ENCODE measurements at places on chromosomes 12 and 14.

DNA sequence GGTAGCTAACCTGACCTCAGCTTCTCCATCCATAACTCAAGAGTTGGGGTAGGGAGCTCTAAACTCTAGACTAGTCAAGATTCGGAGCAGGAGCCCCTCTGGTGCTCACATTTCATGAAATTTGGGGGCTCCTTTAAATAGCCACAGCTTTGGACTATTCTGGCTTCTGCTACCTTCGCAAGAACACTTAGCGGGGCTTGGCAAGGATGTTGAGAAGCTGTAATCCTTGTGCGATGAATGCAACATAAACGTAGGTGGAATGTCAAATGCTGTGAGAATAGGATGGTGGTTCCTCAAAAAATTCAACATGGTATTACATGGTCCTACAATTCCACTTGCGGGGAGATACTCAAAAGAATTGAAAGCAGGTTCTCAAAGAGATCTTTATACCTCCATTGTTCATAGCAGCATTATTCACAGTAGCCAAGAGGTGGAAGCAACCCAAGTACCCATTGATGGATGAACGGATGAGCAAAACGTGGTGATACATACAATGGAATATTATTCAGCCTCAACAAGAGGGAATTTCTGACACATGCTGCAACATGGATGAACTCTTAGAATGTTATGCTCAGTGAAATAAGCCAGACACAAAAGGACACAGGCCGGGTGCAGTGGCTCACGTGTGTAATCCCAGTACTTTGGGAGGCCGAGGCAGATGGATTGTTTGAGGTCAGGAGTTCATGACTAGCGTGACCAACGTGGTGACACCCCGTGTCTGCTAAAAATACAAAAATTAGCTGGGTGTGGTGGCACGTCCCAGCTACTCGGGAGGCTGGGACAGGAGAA, 73.8 kb downstream of the ACTN1 start:
- no peak for DNase-seq

- no peak for DNase-seq
These were observed 2.5 kb upstream of the TBX5 start for GRCh38 chr12:114408471-114408885.

DNA sequence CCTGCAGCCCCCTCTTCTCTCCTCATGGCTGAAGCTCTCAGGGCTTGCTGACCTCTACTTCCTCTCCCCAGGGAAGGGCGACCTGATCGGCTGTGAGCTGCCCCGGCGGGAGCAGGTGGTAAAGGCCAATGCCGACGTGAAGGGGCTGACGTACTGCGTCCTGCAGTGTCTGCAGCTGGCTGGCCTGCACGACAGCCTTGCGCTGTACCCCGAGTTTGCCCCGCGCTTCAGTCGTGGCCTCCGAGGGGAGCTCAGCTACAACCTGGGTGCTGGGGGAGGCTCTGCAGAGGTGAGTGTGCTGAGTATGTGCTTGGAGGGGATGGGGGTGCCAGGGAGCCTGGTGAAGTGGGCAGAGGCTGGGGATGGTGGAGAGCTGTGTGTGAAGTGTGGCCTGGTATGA, 13.7 kb downstream of the MCRS1 start:
- DNase-seq: no peak

GRCh38 chr14:65352964-65353530, 59.5 kb upstream of the FUT8 start:
- DNase-seq: no peak

DNA sequence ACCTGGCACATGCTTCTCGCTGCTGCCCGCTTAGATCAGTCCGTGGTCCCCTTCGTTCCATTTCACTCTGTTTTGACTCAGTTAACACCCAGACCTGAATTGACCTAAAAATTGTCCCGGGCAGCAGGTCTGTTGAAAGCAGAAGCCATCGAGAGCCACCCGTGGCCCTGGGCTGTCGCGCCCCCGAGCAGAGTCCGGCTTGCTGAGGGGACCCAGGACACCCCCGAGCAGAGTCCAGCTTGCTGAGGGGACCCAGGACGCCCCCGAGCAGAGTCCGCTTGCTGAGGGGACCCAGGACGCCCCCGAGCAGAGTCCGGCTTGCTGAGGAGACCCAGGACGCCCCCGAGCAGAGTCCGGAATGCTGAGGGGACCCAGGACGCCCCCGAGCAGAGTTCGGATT, 50.2 kb upstream of the GALNT9 start:
- DNase-seq: no peak

GRCh38 chr14:56119201-56119981, 1.2 kb downstream of the PELI2 start:
- no peak for DNase-seq

GRCh38 chr12:14239935-14240872, 125.3 kb upstream of the ATF7IP start:
- no peak for DNase-seq

DNA sequence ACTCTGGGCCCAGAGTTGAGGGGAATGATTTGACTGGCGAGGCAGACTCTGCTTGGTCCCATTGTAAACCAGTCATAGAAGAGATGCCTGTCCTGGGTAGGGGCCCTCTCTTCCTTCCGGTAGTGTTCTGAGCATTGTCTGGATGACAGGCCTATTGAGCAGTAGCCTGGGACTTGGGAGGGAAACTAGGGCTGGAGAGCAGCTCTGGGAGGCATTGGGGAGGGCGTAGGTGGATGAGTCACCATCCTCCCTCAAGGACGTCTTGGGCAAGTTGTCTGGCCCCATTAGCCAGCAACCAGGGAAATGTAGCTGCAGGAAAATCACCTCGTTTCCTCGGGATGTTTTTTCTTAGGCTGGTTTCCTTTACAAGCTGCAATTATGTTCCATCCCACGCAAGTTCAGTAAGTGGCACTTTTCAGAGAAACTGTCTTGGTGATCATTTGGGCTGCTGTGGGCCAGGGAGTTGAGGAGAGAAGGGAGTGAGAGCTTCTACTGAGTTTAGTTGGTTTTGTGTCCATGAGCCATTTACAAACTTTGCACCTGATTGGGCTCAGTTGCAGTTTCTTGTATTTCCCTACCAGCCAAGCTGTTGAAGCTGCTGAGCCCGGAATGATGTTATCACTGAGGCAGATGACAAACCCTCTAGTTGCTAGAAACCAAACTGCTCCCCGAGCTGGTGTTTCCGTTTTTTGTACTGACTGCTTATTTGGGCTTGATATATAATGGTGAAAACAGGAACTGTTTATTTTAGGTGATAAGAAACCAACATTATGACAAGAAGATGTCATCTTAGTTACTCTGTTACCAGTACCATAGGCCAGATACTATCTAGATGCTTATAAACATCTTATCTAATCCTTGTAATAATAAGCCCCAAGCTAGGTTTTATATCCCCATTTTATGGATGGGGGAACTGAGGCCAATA, 147.6 kb downstream of the CHST11 start:
- peak; percentile 33 for DNase-seq

All from NT2/D1 (cell line).